MG63 (cell line): ENCODE measurements at places on chromosomes 12 and 14. TPM values are rescaled to one million over a fixed set of nuclear protein-coding genes. Genes with fewer than 3 reads are reported as not detected.

DNA sequence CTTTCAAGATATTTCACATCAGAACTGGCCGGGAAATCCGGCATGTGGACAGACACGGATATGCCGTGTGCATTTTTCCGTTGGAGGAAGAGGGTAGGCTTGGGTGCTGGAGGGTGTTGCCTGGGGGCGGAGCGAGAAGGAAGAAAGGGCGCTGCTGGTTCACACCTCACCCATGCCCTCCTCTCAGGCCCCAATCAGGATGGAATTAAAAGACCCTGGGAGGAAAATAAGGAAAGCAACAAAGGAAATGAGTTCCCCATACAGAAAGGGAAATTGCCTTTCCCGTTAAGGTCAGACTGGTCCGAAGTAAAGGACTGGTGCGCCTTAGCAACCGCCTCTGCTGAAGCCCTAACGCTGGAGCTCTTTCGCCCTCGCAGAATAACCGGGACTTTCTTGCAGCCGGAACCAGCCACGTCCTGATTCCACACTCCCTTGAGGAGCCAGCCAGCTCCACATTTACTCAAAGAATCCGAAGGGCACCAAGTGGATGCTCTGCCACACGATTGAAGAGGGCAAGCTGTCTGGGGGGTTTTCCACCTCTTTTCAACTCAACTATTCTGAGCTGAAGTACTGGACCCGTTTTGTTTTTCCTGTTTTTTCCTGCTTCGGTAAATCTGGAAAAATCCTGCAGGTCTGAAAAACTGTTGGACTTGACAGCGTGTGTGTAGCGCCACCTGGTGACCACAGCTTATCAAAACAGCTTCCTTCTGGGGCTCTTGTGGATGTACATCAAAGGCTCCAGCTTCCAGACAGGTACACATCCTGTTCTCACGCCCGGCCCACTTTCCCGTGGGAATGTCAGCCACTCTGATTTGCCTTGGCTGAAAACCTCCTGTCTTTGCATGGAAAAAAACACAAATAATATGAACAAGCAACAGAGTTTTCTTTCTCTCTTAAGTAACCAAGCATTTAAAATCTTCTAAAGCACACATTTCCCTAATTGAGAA is 37.6 kb upstream of the BCL2L14 start:
- peak; percentile 45 for DNase-seq

DNA sequence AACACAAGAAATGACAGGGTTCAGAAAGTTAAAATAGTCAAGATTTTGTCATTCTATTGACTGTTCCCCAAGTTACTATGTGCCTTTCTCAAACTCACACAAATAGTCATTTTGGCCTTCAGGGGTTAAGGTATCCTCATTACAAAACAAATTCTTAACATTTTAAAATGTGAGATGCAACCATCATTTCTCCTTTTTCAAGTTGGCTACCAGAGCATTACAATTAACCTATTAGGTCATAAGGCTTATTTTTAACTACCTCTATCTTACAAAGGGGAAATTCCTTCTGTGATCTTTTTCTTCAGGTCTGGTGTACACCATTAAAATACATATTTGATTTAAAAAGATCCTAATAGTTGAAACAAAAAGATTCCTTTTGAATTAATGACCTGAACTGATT is 61.2 kb downstream of the SLC38A1 start:
- no peak for DNase-seq

GRCh38 chr12:125072496-125072895 is 7.3 kb downstream of the AACS start:
- DNase-seq, result no peak

DNA sequence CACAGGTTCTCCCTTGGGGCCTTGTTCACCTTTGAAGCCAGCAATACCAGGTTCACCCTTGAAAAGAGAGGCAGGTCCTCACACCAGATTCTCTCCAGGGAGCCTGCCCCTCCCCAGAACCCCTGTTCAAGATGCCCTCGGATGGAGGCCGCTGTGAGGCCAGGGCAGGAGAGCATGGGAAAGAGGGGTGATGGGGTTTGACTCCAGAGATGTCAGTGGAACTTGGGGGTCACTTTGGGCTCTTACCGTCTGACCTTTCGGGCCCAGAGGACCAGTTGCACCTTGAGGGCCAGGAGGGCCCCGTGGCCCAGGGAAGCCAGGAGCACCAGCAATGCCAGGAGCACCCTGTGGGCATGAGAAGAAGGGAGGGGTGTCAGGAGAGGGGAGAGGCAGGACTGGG is 17.4 kb downstream of the COL2A1 start:
- no peak for DNase-seq

- DNase-seq, result peak; percentile 82
Measured at GRCh38 chr14:93880021-93880820, 46.9 kb upstream of the FAM181A start.

- no peak for DNase-seq
Measured at GRCh38 chr14:105070760-105071137, 5.5 kb upstream of the GPR132 start.

- no peak for DNase-seq
Measured at GRCh38 chr12:41053046-41053445, 135.1 kb upstream of the PDZRN4 start.

DNA sequence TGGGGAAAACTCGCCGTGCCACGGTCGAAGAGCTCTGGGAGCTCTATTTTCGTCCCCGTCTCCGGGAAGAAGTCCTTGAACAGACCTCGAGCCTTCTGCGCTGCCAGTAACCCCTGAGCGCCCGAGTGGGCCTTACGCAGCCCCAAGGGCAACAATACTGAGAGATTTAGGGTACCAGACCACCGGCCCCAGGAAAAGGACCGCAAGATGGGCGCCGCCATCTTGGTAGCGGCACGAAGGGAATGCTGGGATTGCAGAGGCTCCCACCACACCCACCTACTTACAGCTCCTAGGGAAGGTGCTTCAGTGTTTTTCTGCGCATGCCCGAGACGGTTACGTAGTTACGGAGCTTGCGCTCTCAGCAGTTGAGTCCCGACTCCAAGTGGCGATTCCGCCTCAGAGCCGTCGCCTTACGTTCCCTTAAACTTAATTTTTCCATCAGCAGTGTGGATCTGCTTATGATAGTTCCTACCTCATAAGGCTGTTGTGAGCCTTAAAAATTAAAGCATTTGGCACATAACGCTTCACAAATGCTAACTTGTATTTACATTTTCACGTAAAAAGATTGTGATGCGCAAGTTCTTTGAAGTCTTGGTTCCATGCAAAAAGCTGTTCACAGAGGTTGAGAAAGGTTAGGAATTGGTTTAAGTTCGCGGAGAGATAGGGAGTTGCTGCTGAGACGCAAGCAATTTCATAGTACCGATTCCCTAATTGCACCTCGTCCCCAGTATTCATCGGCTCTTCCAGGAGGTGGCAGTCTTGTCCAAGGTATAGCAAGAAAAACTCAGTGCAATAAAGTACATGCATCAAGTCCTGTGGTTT is at the start of gene YARS2:
TSS of gene YARS2 (minus strand) at position 244 of the 822 bp plus-strand sequence. CDS start at position 221, 23 bp downstream.
- peak; percentile 96 for DNase-seq

DNA sequence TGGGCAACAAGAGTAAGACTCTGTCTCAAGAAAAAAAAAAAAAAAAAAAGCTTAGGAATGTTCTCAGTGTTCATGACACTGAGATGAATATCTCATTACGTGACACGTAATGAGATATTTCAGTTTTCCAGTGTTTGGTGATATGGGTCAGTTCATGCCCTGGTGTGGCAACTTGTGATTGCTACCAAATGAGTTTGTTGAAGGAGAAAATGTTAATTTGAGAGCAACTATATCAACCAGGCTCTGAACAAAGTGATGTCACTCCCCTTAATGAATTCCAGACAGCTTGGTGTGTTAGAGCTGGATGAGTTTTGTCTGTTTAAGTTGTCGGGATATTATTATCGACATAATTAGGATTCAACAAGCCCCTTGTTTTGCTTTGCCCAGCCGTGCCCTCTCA is 211.7 kb downstream of the DPF3 start:
- no peak for DNase-seq

DNA sequence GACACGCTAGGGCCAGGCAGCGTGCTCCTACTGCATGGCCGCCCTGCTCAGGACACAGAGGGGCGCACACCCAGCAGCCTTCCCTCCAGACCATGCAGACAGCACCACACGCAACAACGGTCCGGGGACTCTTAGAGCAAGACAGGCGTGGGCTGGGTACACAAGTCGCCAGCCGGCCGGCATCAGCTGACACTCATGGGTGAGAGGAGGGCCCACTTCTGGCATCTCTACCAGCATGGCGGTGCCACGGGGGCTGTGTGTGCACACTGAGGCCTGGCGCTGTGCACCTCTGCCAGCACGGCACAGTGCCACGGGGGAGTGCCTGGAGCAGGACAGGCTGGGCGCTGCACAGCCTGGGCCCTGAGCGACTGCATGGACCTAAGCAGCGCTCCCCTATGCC is 6.7 kb upstream of the BTBD6 start:
- no peak for DNase-seq

GRCh38 chr12:87381742-87382141 is 647.5 kb downstream of the C12orf50 start:
- no peak for DNase-seq

Gene NOXRED1
- total RNA-seq, result not detected in 2 replicates

Gene SLC4A8
- 0.89 and 0.96 TPM in 2 replicates for total RNA-seq

Gene AGAP2
- not detected in 2 replicates for total RNA-seq

Gene LBHD2
- total RNA-seq, result not detected in 2 replicates

Gene COX8C
- total RNA-seq, result not detected in 2 replicates

Gene FAM186B
- not detected in 2 replicates for total RNA-seq

Gene TNFRSF1A
- total RNA-seq, result 181 and 208 TPM in 2 replicates
